ENCODE measurements at places on chromosomes 7 and 10. TPM values are rescaled to one million over a fixed set of nuclear protein-coding genes. Genes with fewer than 3 reads are reported as not detected.

Gene EEPD1
- 6.8 TPM for total RNA-seq

Gene MPP7
- total RNA-seq, result 0.28 TPM

Gene ACHE
- not detected for total RNA-seq

Gene NOS3
- total RNA-seq, result 1.3 TPM

Gene MMP21
- total RNA-seq, result under 0.01 TPM

Gene ADIRF
- total RNA-seq, result 110 TPM

Gene GRIFIN
- not detected for total RNA-seq

Gene RFC2
- total RNA-seq, result 8.8 TPM

Gene EN2
- total RNA-seq, result under 0.01 TPM

Gene HOXA5
- 1.4 TPM for total RNA-seq

Gene HTR7
- total RNA-seq, result 2.4 TPM

Gene GHRHR
- total RNA-seq, result not detected

Gene INMT
- 21.8 TPM for total RNA-seq

Gene PDE6C
- total RNA-seq, result not detected

Gene NEUROG3
- total RNA-seq, result not detected

Gene CALML3
- total RNA-seq, result under 0.01 TPM

Gene ADAP1
- total RNA-seq, result 9.1 TPM

Gene SLC13A4
- total RNA-seq, result not detected

Gene CHCHD3
- total RNA-seq, result 97.8 TPM

Gene CALHM1
- not detected for total RNA-seq

Gene SCART1
- 1.9 TPM for total RNA-seq

Gene PNLIPRP1
- total RNA-seq, result not detected

Gene HERC4
- total RNA-seq, result 57.3 TPM

Gene TECPR1
- total RNA-seq, result 22.6 TPM

Gene PODXL
- 0.83 TPM for total RNA-seq

Gene SLIT1
- not detected for total RNA-seq

Gene GPR26
- total RNA-seq, result not detected

Gene MXI1
- total RNA-seq, result 36.0 TPM

Gene CCL26
- total RNA-seq, result 4.8 TPM

Gene HOXA9
- 7.9 TPM for total RNA-seq

Gene ZNF503
- total RNA-seq, result 4.7 TPM

Gene MKI67
- 0.74 TPM for total RNA-seq

Gene XRCC2
- 0.43 TPM for total RNA-seq

Gene MUC3A
- not detected for total RNA-seq

Gene OAT
- 201 TPM for total RNA-seq

Gene EPHA1
- 0.14 TPM for total RNA-seq
